ENCODE measurements at places on chromosomes 7 and 10.
A peak's percentile ranks its signal among the peaks of the same experiment; 100 is the strongest.

DNA sequence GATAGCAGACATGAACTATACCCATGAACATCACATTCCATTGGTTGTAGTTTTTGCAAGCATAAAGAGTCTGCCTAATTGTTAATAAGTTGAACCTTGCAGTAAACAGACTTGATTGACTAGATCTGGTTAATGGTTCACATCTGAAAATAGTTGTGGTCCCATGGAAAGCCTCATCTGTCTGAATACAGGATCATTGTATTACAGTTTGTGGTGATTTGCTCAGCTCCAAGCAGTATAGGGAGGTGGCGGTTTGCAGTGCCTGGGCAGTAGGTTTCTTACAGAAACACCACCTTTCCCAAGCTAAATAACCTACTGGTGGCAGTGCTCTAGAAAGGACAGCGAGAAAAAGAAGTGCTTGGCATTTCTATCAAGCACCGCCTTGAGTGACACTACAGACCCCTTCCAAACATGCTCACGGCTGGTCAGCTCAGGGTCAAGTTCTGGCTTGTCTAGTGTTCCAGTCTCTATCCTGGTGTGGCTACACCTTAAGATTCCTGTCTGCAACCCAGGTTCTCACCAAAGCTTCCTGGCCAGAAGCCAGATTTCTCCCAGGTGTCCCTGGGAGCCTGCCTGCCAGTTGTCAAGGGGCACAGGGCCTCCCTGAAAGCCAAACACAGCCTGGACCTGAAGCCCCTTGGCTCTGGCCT, 119.9 kb downstream of the FANK1 start:
- no peak for DNase-seq

GRCh38 chr10:112092519-112092918, 91.0 kb downstream of the GPAM start:
- no peak for DNase-seq

DNA sequence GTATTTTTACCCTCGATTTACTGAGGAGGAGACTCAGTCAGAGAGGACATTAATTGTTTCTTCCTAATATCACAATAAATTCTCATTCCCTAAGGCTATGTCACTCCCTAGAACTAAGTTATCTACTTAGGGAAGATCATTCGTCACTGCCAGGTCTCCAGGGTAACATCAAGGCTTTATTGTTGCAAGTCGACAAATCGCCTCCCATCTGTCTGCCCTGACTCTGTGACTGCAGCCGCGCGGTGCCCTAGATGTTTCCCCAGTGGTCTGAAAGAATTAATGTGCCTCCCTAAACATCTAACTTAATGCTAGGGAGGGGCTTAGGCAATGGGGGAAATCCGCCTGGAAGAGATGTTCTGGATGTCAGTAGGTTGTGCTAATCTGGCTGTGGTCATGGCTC, 558.8 kb upstream of the C7orf33 start:
- no peak for DNase-seq

DNA sequence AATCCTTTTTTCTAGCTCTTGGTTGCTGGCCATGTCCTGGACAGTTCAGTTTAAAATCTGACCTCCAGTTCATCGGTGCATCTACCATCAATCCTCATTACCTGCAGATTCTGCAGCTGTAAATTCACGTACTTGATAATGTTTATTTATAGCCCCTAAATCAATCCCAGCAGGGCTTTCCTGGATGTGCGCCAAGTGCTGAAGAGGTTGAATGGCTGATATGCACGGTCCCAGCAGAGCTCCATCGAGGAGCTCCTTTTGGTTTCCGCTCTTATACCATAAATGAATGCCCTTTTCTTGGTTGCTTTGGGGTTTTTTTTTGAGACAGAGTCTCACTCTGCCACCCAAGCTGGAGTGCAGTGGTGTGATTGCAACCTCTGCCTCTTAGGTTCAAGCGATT, 91.2 kb upstream of the CCZ1B start:
- DNase-seq = no peak

- DNase-seq = no peak
Measured at GRCh38 chr10:122171302-122172075, 99.6 kb upstream of the BTBD16 start.

- no peak for DNase-seq
Measured at GRCh38 chr10:94680544-94680943, 3.0 kb upstream of the CYP2C18 start.

DNA sequence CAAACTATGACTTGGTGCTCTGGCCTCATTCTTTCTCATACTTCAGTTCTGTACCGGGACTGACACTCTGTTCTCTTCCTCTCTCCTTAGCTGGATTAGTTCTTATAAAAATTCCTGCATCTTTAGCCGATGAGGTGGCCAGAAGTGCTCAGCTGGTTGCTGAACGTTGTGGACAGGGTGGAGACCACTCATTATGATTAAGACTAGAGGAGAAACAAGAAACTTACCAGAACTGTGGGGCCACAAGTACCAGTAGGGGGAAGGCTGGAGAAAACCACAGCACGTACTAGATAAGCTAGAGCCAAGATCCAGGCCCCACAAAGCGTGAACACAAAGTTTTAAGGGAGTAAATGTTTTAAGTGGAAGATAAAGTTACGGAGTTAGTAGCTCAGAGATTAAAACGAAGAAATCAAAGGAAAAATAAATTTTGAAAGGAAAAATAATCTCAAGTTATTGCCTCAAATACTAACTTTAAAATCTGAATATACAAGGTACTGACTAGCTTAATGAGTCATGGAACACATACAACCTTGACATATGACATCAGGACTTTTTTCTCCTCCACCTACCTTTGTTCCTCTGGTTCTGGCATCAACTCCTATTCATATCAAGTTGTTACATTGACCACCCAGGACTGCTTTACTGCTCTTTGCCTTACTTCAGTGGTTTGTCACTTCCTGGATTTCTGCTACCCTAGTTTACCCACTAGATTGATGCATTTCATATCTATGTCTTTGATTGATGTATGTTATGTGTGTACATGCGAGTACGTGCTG, 469.0 kb downstream of the TFEC start:
- no peak for DNase-seq

- DNase-seq = no peak
Measured at GRCh38 chr7:16650266-16650665, 4.3 kb downstream of the BZW2 start.

DNA sequence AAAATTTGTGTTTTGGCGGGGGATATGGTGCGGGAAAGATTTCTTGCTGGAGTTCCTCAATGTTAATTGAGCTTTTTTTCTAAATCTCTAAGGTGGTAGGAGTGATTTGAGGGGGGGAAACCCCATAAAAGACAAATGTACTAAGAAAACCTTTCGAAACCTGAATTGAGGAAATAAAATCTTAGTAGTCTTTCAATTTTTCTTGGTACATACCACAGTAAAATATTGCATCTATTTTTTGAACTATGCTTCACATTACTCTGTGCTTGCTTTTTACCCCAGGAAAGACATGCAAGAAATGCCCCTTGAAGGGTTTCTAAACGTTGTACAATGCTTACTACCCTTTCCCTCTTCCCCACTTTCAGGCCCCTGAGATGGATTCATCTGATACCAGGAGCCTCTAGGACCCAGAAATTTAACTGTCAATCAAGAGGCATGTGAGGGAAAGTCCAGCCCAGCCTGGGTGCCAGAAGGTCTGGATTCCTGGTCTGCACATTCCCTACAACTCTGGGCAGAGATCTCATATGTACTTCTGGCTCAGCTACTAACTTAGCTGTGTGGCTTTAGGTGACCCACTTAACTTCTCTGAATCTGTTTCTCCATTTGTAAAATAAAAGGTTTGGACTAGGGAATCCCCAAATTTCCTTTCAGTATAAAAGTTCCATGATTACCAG, 5.8 kb upstream of the PDCD4 start:
- no peak for DNase-seq

- DNase-seq = no peak
Measured at GRCh38 chr7:20395511-20395910, 64.8 kb downstream of the ITGB8 start.

GRCh38 chr7:46033592-46033991, 112.5 kb upstream of the IGFBP3 start:
- no peak for DNase-seq

DNA sequence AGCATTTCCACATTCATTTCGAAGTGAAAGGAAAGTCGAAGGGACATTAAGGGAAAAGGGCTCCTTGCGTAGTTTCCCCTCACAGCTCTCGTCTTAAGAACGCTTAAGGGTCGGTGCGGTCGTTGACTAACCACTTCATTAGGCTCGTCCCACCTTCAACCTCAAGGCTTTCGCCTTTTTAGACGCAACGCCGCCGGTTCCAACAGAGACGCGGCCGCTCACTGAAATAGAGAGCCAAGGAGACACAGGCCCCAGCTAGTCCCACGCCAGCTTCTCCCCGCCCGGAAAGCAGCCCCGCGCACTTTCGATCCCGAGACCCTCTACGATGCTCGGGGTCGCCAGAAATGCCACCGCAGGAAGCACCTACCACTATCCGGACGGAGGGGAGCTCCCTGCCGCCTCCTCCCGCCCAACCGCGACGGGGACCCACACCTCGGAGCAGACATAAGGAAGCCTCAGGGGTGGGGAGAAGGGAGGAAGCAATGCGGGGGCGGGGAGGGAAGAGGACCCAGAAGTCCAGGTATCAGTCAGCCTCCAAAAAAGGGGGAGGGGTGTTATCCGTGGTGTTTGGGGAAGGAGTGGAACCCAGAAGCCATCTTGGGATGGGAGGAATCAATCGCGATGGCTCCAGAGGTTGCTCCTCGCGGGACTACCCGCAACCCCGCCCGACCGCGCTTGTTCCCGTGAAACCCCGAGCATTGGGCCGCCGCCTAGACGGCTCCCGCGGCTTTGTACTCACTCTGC, 559 bp downstream of the TRA2A start:
- peak; percentile 39 for DNase-seq

DNA sequence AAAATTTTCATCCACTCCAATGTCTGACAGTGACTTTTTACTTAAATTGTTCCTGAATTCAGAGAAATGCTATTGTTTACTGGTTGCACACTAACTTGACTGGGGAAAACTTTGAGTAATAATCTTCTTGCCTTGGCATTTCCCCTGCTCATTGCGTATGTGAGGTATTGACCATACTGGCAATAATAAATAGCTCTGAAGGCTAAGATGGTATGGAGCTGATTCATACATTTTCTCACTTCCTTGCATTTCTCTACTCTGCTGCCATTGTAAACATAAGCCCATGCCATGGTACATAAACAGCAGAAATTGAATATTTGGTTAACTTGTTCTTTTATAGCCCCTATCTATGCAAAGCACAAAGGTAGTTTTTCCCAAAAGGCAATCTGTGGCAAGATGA, 290.0 kb downstream of the RNLS start:
- DNase-seq = no peak

DNA sequence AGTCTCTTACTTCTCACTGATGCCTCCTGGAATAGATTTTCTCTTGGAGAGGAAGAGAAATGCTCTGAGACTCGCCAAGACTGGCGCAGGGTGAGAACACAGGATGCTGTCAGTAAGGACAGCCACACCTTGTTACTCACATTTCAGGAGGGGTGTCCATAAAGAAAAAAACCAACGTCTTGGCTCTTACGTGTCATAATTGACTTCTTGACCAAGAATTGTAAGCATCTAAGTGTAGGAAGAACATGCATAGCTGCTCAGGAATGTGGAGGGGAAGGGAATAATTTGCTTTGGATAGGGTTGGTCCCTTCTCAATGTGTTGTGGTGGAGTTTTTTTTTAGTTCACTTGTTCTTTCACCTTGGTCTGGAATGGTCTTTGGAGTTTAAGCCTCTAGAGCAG, 43.8 kb upstream of the ZNF438 start:
- DNase-seq = no peak

DNA sequence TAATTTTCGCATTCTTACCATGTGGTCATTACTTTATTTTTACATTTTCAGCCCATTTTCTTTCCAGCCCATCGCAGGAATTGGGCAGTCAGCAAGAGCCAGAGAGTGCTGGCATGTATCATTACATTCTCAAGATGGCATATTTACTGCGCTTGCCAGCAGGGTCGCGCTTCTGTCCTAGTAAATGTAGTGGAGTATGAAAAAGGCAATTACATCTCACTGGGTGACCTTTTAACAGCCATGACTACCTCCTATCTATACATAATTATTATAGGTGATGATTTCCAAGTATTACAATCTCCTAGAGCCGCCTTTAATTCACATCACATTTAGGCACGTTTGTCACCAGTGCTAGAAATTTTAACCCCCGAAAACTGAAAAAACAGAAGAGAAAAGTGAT, 433.7 kb upstream of the MGMT start:
- DNase-seq = no peak

- no peak for DNase-seq
Measured at GRCh38 chr10:90999512-91000172, 78.8 kb upstream of the ANKRD1 start.

DNA sequence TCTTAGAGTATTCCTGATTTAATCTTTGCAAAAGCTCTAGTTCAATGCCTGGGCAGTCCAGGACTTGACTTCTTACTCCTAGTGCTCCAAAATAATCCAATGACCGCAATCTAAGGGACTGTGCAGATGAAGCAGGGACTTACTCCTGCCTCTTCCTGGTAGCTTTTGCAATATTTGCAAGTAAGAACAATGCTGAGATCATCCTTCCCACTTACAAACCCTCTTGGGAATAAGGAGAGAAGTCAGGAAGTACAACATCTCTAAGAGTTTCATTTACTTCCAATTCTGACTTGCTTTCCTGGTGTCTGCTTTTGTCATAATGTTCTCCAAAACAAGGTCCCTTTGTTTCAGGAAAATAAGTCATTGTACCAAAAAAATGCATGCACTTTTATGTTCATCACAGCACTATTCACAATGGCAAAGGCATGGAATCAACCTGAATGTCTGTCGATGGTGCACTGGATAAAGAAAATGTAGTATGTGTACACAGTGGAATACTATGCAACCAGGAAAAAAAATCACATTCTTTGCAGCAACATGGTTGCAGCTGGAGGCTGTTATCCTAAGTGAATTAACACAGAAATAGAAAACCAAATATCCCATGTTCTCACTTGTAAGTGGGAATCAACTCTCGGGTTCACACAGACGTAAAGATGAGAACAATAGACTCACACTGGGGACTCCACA, 7.1 kb upstream of the KCNMA1 start:
- DNase-seq = no peak

- no peak for DNase-seq
Measured at GRCh38 chr10:112262546-112262945, 20.7 kb upstream of the TECTB start.

DNA sequence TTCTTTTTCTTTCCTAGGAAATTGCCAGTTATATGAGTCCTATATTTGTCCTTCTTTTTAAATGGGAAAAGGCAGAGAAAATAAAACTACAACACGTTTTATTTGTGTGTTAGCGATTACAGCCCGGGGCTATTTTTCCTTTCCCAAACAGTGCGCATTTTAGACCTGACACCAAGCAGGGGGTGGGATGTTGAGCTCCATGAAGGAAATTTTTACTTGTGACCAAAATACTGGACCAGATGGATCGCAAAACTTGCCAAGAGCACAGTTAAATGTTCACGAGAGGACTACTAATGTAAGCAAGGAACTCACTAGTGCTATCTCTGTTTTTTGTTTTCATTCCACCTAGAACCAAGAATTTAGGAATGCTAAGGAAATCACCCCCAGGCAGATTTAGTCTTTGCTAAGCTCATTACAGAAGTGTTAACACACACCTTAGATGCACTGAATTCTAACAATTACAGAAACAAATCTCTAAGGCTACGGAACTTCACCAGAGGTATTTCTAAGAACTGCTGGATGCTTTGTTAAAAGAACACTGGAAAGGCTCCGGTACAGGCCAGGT, 114.8 kb downstream of the JAZF1 start:
- no peak for DNase-seq

- DNase-seq = no peak
Measured at GRCh38 chr7:101172854-101173751, 7.0 kb downstream of the NAT16 start.
